NCI-H1092 (cell line): ENCODE measurements at places on chromosomes 12 and 14.

DNA sequence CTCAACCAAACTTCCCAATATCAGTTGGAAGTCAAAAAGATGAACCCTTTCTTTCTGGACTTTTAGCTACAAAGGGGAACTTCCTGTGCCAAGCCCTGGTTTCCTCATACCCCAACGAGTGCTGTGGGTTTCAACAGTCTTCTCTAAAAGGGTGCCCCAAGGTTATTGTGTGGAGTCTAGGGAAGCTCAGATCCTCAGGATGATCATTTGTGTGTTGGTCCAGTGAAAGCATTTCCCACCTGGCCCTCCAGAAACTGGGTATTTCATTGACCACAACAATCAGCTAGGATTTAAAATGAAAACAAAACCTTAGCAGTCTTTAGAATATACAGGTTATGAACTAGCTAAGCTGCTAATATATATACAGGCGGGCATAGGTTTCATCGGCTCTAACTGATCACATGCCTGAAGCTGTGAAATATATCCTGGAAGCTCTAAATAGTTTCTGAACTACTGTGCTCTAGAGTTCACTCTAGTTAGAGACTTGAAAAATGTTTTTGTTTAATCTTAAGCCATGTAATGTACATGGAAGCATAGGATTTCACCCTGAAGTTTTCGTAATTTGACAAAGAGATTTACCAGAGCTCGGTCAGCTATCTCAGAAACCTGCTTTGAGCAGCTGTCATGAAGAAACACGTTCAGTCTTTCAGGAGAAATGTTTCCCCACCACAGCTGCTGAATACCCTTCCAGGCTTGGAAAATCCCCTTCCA is 29.6 kb downstream of the P2RX4 start:
- DNase-seq: no peak

- DNase-seq: no peak
These were observed 358 bp downstream of the ELK3 start for GRCh38 chr12:96194576-96194889.

GRCh38 chr12:12003609-12004008 is 67.1 kb upstream of the BCL2L14 start:
- no peak for DNase-seq

DNA sequence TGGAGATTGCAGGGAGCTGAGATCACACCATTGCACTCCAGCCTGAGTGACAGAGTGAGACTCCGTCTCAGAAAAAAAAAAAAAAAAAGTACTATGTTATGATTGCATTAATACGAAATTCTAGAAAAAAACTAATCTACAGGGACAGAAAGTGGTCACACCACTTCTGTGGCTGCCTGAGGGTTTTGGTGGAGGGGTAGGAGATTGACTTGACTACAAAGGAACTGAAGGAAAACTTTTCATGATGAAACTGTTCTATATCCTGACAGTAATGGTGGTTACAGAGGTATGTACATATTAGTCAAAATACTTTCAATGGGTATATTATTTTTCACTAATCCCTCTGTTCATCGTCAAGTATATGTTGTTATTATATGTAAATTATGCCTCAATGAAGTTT is 42.1 kb downstream of the FOXN3 start:
- DNase-seq: no peak

GRCh38 chr14:95043314-95043713 is 114.0 kb downstream of the DICER1 start:
- DNase-seq: no peak

- no peak for DNase-seq
These were observed 82.1 kb downstream of the CCDC92 start for GRCh38 chr12:123890536-123890902.
